ENCODE measurements at places on chromosomes 4 and X.

GRCh38 chr4:105934386-105934785, 39.1 kb downstream of the NPNT start:
- DNase-seq, result no peak

DNA sequence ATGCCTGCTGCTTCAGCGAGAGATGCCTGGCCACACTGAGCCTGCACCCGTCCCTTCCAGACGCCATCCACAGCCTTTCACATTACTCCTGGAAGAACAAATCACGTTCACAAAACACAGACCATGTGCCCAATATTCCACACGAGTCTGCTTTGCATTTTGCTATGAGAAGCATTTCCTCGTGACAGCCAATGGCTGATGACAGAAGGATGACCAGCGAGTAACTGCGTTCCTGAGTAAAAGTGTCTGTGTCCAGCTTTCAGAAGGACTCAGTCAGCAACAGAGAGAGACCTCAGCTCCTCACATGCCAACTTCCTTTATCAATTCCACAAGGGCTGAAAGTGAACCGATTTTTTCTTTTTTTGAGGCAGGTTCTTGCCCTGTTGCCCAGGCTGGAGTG, 19.5 kb downstream of the NAT8L start:
- DNase-seq, result no peak

GRCh38 chrX:21412883-21413282, 38.7 kb downstream of the CNKSR2 start:
- DNase-seq, result no peak

- DNase-seq, result no peak
These were observed 7.2 kb downstream of the P2RY8 start for GRCh38 chrX:1529756-1530155.

- no peak for DNase-seq
These were observed 194.4 kb upstream of the HS3ST1 start for GRCh38 chr4:11622961-11623725.

- DNase-seq, result no peak
These were observed 71.6 kb downstream of the SH3RF1 start for GRCh38 chr4:169199184-169199583.

DNA sequence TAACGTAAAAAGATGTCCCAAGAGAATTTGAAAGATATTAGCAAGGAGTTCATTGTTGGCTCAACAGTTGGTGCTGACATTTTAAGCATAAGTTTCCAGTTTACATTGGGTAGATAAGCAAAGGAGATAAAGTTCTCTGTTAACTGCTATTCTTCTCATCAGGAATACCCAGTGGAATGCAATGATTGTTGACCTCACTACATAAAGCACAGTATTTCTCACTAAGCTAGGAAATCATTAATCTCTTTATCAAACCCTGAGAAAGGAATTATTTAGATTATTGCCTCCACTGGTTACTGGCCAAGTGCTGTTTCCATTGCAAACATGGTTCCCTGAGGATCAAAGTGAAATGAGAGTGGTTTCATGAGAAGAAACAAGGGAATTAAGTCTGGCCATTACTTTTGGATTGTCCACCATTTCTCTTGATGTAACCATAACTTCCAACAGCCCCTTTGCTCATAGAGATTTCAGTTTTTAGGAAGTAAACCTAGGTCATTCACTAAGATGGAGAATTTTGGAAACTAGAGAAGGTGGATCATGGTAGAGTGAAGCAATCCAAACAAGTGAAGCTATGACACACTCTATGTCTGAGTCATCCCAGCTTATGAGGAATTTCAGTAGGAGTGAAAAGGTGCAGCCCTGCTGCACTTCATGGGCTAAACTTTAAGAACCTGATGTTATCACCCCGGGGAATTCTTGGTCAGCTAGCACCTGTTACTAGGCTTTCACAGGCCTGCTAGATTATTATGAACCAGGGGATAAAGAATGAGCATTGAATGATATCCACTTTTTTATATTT, 163.4 kb downstream of the AREG start:
- DNase-seq, result no peak

DNA sequence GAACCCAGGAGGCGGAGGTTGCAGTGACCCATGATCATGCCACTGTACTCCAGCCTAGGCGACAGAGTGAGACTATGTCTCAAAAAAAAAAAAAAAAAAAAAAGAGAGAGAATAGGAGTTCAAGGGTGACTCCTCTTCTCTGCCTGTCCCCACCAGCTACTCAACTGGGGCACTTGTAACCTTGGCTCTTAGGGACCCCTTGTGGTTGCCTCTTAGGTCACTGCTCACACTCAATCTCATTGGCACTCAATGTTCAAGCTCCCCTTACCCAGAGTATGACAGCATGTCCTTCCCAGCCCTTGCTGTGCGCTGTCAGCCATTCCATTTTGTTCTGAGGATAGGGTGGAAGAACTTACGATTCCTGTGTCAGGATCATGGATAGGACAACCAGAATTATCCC, 82.4 kb upstream of the BEND4 start:
- no peak for DNase-seq

GRCh38 chr4:152422817-152423320, 113.0 kb downstream of the FBXW7 start:
- DNase-seq, result no peak

GRCh38 chr4:8038719-8039251, 99.1 kb upstream of the AFAP1 start:
- no peak for DNase-seq

GRCh38 chrX:130607431-130607830, 205.6 kb downstream of the RBMX2 start:
- DNase-seq, result no peak

DNA sequence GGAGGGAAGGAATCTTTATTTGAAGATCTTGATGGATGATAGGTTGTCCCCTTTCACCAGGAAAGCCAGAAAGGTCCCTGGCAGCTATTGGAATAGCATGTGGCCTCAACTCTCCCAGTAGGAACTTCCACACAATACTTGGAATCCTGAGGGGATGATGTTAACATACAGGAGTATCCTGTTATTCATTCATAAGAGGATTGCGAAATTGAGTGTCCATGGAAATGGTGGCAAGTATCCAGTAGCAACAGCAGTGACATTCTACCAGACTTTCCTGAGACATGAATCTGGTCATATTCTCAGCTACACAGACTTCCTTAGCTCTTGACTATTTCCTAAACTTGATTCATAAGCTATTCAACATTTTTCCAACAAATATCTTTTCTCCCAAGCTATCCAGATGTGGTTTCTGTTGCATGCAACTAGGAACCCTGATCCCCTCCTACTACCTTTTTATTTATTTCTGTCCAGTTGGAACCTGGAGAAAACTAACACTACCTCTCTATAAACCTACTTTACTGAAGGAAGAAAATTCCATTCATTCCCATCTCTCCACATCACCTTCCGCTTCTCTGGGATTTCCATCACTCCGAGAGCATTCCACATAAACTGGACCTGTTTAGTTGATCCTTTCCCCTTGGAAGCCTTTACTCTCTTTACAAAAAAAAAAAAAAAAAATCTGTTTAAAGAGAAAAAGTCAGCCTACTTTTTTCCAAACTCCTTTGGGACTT, 101.8 kb downstream of the ANXA5 start:
- DNase-seq, result no peak

DNA sequence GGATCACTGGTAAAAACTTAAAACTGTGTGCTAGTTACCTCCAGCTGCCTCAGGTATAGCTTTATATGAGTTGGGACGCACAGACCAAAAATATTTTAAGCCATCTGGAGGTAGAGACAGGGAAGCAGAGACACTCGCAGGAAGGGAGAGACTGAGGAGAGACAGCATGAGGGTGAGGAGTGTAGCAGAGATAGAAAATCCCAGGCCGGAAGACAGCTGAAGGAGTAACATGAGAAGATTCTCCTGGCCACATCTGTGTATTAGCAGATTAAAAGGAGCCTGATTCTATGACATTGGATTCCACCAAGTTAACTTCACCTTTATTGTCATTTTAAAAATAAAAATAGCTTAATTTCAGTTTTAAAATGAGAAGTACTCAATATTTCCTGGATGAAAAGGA, 84.3 kb downstream of the PDLIM5 start:
- DNase-seq, result no peak

- no peak for DNase-seq
These were observed 21.2 kb downstream of the NKX3-2 start for GRCh38 chr4:13523105-13523477.

- DNase-seq, result no peak
These were observed 36.1 kb upstream of the CLDN24 start for GRCh38 chr4:183358215-183358755.

GRCh38 chrX:153524234-153524633, 6.8 kb downstream of the ATP2B3 start:
- DNase-seq, result no peak

GRCh38 chrX:25296850-25297249, 281.1 kb upstream of the ARX start:
- no peak for DNase-seq

- DNase-seq, result no peak
These were observed 30.9 kb upstream of the SYTL5 start for GRCh38 chrX:37975421-37975820.

DNA sequence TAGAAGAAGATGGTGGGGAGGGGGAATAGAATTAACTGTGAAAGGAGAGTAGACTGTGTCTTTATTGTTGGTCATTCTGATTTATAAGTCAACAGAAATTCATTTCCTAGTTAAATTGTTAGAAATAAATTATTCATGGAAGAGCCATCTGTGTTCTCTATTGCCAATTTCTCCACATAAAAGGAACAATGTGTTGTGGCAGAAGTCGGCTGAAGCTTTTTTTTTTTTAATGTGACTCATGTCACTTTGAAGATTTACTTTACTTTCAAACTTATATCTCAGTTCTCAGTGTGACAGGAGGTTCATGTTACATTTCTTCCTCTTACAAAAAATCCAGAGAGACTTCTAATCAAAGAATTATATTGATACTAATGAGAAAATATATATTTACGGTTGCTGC, 60.5 kb downstream of the CPE start:
- DNase-seq, result no peak
